Activated CD8-positive, alpha-beta memory T cell treated with anti-CD3 and anti-CD28 coated beads for 1 hour (primary cell): ENCODE measurements at places on chromosomes 2 and 18.

DNA sequence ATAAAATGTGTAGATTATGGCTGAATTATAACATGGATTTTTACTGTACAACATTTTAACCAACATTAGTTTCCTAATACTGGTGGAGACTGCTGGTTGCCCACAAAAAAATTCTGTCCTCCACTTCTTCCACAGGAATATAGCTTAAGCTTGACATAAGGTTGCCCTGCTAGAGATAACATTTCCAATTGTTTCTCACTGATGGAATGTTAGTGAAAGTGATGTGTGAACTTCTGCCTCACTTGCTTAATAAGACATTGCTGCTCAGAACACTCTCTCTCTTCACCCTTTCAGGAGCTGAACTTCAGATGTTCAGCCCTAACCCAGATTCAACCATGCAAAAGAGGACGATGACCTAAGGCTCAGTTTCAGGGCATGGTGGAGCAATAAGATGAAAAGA lies 2.7 kb upstream of the SGPP2 start:
- no peak for DNase-seq

- DNase-seq = no peak
These were observed 23.6 kb downstream of the UGP2 start for GRCh38 chr2:63865159-63865799.

- no peak for DNase-seq
These were observed 61.1 kb downstream of the COA5 start for GRCh38 chr2:98547092-98547790.

DNA sequence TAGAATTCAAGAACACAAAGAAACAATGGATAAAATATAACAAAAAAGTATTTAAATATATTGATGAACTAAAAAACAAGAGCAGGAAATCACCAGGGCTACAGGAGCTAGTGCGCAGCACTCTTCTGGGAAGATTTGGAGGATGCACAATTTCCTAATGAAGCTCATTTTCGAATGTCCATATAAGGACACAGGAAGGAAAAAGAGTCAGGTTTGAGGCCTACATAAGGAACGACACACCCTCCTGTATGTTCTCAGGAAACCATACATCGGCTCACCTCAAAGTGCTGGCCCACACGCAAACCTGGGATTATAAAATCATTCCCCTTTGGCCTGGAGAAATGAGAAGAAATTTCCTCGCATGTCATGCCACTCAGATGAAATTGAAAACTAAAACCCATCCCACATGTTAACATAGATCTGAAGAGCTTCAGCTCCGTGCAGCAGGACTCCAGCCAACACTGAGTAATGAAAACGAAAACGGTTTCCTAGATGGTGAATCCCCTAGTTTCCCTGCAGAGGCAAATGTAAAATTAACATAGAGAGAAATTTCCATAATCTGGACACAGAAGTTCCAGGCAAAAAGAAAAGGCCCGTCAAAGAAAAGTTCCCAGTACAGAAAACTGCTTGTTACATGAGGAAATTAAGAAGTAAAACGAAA lies 825.8 kb downstream of the SOCS6 start:
- no peak for DNase-seq

DNA sequence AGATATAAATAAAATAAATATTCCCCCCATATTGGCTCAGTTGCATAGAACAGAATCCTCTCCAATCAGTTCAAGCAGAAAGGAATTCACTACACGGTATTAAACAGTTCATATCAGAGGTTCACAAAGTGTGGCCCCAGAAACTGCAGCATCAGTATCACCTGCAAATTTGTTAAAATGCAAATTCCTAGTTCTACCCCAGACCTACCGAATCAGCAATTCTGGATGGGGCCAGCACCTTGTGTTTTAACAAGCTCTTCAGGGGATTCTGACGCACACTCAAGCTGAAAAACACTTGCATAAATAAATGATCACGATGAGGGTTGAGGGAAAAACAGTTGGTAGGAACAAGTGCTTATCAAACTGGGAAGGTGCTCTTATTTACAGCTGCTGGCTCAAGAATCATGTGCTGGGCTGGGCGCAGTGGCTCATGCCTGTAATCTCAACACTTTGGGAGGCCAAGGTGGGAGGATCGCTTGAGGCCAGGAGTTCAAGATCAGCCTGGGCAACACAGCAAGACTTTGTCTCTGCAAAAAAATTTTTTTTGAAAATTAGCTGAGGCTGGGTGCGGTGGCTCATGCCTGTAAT lies 6.4 kb downstream of the GTF3C2 start:
- no peak for DNase-seq

- DNase-seq = no peak
These were observed 134.0 kb upstream of the LYPD1 start for GRCh38 chr2:132804051-132804450.

GRCh38 chr2:189213250-189213649 lies 33.7 kb upstream of the COL5A2 start:
- DNase-seq = no peak
